ENCODE measurements at places on chromosomes 16 and 17. TPM values are rescaled to one million over a fixed set of nuclear protein-coding genes. Genes with fewer than 3 reads are reported as not detected.

The HOXB4 gene
- total RNA-seq: 11.7 TPM

The TVP23B gene
- total RNA-seq: 21.9 TPM

The POLR2C gene
- 91.3 TPM for total RNA-seq

The ATP2C2 gene
- not detected for total RNA-seq

The NLRC3 gene
- not detected for total RNA-seq
